ENCODE measurements at places on chromosomes 5 and 9. TPM values are rescaled to one million over a fixed set of nuclear protein-coding genes. Genes with fewer than 3 reads are reported as not detected.

DNA sequence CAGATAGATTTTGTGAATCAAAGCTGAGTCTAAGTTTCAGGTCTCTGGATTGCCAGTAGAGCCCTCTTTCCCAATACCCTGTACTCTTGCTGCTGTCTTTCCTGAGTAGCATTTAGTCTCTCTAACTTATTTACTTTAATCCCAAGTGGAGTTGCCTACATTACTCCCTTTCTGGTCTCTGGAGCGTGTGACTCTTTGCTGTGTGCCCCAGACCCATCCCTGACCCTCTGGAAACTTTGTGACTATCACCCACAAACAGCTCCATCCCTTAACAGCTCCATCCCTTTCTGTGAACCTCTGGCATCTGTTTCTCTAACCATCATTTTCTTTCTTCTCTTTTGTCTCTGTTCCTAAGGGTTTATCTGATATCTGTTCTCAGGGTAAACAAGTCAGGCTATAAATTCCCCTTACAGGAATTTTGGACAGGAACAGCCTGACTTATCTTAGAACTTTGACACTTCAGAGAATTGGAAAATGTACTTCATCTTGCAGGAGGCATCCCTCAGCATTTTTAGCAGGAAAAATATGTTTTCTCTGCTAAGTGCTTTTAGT, 1167.1 kb upstream of the SEMA6A start:
- no peak for DNase-seq

Gene PCA3
- not detected for total RNA-seq

Gene PCDHA1
- not detected for total RNA-seq

GRCh38 chr9:34254966-34255825, 73.9 kb downstream of the KIF24 start:
- DNase-seq = no peak

DNA sequence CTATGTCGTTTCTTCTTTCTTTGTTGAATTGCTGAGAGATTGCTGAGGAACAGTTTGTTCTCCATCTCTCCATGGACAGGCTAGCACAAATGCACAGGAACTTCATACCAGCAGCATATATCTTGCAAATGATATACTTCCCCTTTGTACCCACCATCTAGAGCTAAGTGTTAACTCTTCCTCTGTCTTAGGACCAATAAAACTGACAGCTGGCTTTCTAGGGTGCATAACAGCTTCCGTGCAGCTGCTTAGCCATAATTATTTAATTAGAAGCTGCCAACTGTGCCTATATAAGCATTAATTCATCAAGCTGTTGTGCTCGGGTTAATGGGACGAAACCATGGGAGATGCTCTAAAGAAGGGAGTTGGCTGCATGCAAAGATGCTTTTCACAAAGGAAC, 38.7 kb downstream of the KCTD16 start:
- DNase-seq = no peak

DNA sequence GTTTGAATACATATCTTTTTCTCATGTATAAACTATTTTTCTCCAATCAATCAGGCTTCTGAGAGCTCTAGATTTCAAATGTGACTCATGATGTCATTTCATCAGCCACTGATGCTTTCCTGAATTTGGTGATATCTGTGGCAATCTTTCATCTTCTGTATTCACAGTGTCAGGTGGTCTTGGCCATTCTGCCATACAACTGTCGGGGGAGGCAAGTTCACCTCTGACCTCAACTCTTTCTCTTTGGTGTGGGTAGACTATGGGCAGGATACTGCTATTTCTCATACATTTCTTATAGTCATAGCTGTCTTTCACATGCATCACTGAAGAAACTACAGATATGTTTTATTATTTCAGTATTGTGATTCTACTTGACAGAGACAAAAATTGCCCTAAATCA, 414.1 kb upstream of the MEF2C start:
- DNase-seq = no peak

Gene SLC6A7
- not detected for total RNA-seq

Gene SHOC1
- not detected for total RNA-seq

DNA sequence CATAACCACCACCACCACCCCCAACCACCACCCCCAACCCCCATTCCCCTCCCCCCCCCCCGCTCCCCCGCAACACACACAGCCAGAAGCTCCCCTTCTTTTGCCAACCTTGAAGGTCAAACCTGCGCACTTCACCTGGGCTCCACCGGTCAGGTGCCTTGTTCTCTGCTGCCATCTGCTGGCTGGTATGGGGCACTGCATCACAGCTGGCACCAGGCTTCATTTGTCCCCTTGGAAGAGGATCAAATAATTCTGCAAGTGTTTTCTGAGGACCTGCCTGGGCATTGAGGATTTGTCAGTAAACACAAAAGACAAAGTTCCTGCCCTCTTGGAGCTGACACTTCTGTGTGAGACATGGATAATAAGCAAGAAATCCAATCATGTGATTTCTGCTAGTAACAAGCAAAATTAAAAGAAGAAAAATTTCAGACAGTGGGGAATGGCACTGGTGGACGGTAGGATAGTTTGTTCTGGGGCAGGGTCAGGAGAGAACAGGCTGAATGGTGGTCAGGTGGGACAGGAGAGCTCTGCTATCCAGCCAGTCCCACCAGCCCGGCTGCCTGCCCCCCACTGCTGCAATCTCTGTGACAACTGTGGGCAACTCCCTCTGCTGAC, 55.6 kb upstream of the LMX1B start:
- peak; percentile 6 for DNase-seq

Gene SCAI
- total RNA-seq = 4.9 TPM

- peak; percentile 7 for DNase-seq
Observed at GRCh38 chr9:8717146-8717545, 917.6 kb upstream of the DMAC1 start.

Gene SLC12A7
- total RNA-seq = 28.6 TPM

Gene LURAP1L
- total RNA-seq = 13.3 TPM

Gene TPM2
- 2,001 TPM for total RNA-seq

DNA sequence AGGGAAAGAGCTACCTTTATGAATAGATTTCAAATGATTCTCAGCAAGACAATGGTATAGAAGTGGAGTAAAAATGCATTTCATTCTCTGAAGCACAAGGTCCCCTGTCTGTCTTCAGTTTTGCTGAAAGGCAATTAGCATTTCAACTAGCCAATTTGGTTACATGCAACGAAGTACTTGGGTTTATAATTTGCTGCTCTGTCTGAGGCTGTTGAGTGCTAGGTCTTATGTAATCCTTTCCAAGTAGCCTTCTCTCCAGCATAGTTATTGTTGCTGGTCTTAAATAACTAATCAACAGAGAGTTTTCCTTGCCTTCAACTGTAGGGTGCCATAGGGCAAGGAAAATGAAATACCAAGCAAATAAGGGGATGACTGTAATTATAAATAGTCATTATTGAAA, 4.5 kb downstream of the ADGRV1 start:
- no peak for DNase-seq

Gene TMEM252
- not detected for total RNA-seq

DNA sequence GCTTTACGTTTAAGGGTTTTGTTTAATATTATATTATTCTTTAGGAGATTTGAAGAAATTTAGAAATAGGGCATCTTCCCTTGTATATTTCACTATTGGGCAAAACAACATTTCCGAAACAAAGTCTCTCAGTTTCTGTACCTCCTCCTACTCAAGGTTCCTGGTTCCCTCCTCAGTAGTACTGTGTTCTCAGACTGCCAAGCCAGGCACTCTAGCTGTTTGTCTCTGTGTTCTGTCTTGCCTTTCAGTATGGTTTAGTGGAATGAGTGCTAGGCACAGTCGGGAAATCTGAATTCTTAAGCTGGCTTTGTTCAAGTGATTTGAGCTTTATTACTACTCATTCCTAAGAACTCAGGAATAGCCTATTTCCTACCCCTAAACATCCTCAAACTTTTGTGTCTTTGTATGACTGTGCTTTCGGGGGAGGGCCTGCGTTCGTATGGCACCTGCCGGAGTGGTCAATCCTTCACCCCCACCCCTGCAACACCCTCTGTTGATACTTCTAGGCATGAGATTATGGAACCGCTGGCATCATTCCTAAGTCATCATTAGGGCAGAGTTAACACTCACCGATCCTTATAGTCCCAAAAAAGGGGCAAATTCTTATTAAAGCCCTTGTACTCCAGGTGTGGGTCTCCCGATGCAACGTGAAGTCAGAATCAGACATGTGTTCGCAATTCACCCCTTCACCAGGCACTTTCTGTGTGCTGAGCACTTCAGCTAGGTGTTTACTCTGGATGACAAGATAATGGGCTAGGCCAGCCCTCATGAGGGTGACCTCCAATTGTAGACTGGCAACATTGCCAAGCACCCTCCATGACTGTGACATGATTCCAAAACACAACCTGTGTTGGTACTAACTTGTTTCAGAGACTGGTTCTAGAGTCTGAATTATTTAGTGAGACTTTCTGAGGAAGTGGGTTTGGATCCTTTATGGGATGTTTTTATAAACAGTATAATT, 24.5 kb downstream of the SNX18 start:
- no peak for DNase-seq

GRCh38 chr5:154571325-154572035, 93.5 kb upstream of the HAND1 start:
- no peak for DNase-seq

DNA sequence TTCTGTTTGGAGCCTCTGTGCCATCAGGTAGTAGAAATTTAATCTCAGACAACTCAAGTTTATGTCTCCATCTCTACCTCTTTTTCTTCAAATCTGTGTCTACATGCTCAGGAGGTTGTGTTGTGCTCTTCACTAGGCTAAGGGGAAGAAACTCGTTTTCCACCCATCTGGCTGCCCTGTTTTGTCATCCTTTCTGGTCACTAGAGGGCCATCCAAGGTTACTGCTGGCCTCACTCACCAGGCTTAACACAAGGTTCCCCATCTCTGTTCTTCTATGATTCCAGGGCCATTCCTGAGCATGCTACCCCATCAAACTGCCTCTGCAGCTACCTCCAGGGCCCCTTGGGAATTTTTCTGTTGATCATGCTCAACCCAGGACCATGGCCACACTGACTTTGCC, 213.3 kb upstream of the FBXL7 start:
- DNase-seq = no peak

Gene ADAMTS12
- total RNA-seq = 143 TPM

Gene PKD2L2
- total RNA-seq = not detected

DNA sequence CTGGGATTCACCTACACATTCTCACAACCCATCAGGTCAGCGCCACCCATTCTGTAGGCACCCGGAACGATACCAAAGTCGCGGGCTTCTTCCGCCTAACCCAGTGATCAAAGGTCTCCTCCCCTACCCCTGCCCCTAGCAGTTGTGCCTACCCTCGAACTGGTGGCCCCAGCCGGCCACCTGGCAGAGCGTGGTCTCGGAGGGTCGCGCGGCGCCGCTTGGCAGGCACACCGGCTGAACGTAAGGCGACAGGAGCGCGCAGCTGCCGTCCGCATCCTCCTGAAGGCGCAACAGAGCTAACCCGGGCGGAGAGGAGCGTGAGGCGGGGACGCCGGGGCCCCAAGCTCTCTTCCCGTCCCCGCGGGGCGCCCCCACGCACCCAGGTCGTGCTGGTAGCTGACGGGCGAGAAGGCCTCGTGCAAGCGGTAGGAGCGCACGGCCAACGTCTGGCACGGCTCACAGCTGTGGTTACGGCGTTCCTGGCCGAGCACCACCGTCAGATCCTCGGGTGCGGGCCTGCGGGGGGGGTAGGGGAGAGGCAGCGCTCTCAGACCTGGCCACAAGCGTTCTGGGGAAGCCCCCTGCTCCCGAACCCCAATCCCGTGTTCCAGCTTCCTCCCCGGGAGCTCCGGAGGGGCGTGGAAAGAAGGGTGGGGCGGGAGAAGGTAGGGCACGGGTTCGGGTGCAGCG, 2.8 kb upstream of the PFN3 start:
- no peak for DNase-seq

DNA sequence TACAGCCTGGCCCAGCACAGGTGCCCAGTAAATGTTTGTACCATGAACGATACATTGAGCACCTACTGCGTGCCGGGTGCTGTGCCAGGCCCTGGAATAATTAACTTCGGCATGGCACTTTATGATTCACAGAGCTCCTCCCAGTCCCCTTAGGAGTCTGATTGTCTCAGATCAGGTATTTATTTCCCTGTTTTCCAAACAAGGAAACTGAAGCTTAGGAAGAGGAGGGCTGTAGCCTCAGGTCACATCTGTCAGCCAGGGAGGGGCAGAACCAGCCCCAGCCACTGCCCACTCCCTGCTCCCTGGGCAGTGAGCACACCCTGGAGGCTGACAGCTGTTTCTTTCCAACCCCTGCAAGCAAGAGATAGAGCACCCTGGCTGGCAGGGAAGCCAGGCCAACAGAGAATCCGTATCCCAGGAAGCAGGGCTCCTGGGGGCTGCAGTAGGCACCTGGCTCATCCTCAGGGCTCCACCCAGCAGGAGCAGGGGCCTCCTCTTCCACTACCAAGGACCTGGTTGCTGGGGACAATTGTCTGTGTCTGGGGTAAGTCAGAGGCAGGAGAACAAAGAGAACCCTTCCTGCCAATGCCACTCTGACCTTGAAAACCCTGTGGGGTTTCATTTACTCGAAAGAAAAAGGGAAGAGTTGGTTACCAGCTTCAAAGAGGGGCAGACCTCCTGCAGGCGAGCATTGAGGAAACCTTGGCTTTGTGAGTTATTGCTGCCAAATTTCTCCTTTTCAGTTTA, 69.0 kb downstream of the DAB2IP start:
- no peak for DNase-seq

DNA sequence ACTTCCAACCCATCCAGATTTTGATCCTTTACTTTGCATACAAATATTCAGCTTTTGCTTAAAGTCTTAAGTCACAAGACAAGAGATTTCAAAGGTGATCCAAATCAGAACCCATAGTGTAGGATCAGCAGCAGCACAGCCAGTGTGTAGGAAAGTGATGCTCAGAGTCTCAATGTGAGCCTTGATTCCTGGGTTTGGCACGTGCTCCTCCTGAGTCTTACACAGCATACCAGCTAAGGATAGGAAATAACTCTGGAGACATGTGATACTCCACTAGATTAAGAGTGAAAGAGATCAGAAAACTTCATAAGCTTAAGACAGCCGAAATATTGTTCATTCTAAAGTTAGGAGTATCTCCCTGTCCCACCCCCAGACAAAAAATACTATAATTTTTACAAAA, 344.9 kb downstream of the SEMA5A start:
- DNase-seq = no peak

DNA sequence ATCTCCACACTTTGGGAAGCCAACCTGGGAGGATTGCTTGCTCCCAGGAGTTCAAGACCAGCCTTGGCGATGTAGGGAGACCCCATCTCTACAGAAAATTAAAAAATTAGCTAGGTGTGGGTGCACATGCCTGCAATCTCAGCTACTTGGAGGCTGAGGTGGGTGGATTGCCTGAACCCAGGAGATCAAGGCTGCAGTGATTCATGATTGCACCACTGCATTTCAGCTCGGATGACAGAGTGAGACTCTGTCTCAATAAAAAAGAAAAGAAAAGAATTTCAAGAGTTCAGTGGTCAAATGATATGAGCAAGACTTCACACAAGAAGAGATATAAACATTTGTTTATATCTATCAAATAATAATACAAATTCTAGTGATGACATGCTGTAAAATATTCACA, 23.0 kb upstream of the MTAP start:
- no peak for DNase-seq

DNA sequence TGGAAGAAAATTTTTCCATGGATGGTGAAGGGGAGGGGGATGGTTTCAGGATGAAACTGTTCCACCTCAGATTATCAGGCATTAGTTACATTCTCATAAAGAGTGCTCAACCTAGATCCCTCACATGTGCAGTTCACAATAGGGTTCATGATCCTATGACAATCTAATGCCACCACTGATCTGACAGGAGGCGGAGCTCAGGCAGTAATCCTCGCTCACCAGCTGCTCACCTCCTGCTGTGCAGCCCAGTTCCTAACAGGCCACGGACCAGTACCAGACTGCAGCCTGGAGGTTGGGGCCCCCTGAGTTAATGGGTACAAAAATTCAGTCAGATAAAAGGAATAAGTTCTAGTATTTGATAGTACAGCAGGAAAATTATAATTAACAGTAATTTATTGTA, 337.2 kb downstream of the NPR3 start:
- no peak for DNase-seq

- peak; percentile 16 for DNase-seq
Observed at GRCh38 chr5:18465833-18466681, 831.8 kb downstream of the TAF11L14 start.
